ENCODE measurements at places on chromosomes 5 and 9.

GRCh38 chr9:2269778-2270177, 254.6 kb downstream of the SMARCA2 start:
- no peak for DNase-seq

DNA sequence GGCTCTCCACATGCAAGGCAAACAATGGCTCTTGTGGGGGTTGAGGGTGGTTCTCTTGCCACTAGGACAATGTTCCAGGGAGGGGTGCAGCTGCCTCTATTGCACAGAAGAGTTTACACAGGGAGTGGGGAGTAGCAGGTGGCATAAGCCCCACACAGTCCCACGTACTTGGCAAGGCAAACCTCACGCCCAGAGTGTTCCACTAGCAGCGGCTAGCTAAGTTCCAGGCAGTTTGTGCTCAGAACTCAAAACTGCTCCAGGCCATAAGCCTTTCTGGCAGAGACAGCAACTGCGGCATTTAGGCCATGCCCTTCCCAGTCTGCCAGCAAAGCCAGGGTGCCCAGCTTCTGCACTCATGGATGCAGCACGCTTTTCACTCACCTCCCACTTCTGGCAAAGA, 29.0 kb upstream of the BTNL3 start:
- no peak for DNase-seq

DNA sequence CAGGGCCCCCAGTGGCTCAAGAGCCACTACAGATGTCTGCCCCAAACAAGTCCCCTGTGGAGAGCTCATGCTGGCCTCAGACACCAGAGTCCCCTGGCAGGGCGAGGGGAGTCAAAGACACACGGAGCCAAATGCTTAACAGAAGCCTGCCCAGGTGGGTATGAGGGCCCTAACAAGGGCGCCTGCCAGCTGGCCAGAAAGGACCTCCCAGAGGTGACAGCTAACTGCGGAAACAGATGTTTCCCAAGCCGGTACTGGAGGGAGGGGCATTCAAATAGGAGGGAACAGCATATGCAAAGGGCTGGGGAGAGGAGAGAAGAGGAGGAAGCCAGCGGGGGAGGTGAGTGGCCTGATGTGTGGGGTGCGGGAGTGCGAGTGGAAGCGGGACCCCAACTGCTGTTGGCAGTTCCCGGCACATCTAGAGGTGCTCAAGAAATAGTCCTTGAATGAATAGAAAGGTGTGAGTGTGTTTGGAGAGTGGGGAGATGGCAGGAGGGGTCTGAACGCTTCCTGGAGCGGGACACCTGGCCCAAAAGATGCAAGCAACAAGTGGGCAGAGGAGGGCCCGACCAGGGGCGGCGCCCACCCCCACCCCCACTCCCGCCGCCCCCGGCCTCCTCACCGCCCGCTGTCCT, 824 bp downstream of the MXD3 start:
- peak; percentile 50 for DNase-seq

DNA sequence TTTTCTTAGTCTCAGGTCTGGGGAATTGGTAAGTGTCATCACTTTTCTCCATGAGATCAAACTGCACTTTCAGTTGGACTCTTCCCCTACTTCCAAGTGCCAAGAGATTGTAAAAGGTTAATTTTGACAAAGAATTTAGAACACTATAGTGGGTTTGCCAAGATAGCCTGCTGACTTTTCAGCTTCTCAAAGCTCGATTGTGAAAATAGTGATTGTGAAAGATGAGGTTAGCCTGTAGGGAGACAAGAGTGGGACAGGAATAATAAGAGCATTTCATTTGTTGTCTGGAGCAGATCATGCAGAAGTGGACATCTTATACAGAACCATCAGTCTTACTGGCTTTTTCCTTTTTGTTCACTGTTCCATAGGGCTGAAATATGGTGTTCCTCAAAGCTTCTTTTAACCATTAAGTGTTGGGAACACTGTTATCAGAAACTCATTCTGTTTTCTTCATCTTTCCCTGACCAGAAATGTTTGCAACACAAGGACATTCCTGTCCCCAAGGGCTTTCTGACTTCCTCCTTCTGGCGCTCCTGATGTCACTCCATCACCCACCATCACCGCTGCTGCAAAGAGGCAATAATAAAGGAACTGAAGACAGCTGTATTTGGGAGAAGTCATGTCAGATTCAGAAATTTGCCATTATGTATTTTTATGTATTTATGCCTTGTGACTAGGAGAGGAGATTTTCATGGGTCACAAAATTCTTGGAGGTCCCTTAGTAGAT, 11.6 kb upstream of the SPTAN1 start:
- no peak for DNase-seq

DNA sequence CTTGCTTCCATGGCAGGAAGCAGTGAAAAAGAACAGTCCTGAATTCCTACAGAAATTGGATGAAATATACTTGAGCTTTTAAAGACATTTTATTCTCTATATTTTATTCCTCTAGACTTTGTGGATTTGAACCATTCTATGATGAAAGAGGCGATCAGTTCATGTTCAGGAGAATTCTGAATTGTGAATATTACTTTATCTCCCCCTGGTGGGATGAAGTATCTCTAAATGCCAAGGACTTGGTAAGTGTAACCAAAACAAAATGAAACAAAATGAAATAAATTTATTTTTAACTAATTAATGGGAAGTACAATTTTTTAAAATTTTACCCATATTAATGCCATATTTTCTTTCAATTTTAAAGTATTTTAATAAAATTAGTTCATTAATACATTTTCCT, 34.1 kb downstream of the STARD4 start:
- peak; percentile 14 for DNase-seq

- DNase-seq, result no peak
These were observed 13.4 kb downstream of the ELAVL2 start for GRCh38 chr9:23812673-23813072.

GRCh38 chr9:13142776-13143175, 136.7 kb downstream of the MPDZ start:
- DNase-seq, result no peak

- peak; percentile 9 for DNase-seq
These were observed 72.9 kb upstream of the SLC44A1 start for GRCh38 chr9:105171589-105171988.

- DNase-seq, result no peak
These were observed 5.2 kb downstream of the DUSP1 start for GRCh38 chr5:172765766-172766286.

DNA sequence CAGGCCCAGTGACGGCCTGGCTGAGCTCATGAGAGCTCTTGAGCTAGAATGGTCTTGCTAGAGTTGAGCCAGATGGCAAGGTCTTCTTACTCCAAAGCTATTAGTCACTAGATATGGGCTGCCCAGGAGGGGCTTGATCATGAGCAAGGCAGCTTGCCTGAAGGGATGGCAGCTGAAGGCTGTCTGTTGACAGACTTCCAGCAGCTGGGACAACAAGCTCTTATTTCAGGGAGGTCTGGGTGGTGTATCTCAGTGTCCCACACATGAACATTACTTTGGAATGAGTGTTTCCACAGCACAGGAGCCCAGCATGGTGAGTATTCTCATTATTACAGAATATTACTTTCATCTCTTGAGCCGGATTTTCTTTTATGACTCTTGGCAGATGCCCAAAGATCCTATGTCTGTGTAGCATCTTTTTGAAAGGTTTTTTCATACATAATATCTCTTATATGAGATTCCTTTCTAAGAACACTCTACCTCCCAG, 414.1 kb downstream of the ARHGEF28 start:
- peak; percentile 94 for DNase-seq

GRCh38 chr9:86352440-86353077, 1.7 kb downstream of the TUT7 start:
- DNase-seq, result no peak

- no peak for DNase-seq
These were observed 330.5 kb upstream of the ZNF462 start for GRCh38 chr9:106532306-106533015.

- no peak for DNase-seq
These were observed 289.2 kb downstream of the CCDC171 start for GRCh38 chr9:15842051-15842450.
